ENCODE measurements at places on chromosomes 12 and 14. TPM values are rescaled to one million over a fixed set of nuclear protein-coding genes. Genes with fewer than 3 reads are reported as not detected.

GRCh38 chr14:62006116-62006731, 244.0 kb downstream of the SNAPC1 start:
- DNase-seq, result no peak

GRCh38 chr12:54569995-54570528, 18.4 kb downstream of the PPP1R1A start:
- DNase-seq, result no peak

DNA sequence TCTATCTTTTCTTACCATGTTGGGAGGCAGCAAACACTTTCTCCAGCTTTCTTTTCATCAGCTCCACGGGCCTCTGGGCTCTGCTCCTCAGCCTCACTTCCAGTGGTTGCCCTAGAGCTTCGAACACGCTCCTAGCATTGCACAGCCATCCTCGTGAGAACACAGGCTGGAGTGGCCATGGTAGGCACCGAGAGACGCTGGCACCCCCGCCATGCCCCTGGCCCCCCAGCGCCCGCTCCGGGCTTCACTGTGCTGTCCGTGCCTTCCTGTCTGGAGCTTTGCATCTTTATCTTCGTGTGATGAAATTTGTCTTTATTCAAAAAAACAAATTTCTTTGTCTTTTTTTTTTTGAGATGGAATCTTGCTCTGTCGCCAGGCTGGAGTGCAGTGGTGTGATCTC, 352.2 kb downstream of the TMEM121 start:
- no peak for DNase-seq

- no peak for DNase-seq
These were observed 22.4 kb downstream of the OR10G2 start for GRCh38 chr14:21612324-21612723.

The COL2A1 gene
- total RNA-seq, result not detected
